Panc1 (cell line): ENCODE measurements at places on chromosomes 7 and 10. TPM values are rescaled to one million over a fixed set of nuclear protein-coding genes. Genes with fewer than 3 reads are reported as not detected.

DNA sequence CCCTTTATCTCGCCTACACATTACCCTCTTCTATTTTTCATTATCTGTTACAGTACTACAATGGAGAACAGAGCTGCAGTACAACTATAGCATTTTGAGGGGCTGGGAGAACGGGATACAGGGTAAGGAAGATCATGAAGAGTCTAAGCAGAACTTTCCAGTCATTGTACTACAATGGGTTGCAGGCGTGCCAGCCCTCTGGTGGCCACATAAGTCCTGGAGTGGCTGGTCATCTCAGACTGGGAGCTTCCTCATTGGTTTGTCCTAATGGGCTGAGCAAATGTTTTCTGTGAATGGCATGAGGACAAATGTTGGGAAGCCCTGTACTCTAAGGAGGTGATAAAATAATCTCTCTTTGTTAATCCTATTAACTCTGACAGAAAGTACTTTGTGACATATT is 33.0 kb downstream of the TMEM106B start:
- no peak for DNase-seq

GRCh38 chr10:65350611-65351010 is 1575.2 kb upstream of the LRRTM3 start:
- DNase-seq = no peak

- no peak for DNase-seq
Observed at GRCh38 chr7:153017223-153017622, 257.7 kb downstream of the ACTR3B start.

DNA sequence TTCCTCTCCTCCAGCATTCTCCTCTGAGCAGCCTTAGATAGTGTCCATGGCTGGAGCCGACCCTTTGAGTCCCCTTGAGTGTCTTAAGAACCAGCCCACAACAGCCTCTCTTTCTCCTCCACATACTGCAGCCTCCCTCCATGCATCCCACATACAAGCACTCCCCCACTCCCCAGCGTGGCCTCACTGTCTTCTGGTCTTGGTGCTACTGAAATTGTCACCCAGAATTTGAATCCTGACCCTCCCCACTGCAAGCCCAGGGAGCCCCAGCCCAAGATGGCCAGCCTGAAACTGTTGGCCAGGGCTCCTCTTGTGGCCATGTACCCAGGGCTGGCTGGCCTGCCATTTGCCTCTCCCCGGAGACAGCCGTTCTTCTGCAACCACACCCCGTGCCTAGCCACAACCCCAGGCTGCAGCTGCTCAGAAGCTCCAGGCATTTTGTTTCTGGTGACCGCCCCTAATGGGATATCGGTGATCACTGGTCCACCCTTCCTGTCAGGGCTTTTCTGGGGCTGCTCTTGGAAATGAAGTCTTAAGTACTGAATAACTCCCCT is 18.8 kb upstream of the SH2D4B start:
- DNase-seq = no peak

MYO1G gene
- 0.41 TPM for total RNA-seq

DNA sequence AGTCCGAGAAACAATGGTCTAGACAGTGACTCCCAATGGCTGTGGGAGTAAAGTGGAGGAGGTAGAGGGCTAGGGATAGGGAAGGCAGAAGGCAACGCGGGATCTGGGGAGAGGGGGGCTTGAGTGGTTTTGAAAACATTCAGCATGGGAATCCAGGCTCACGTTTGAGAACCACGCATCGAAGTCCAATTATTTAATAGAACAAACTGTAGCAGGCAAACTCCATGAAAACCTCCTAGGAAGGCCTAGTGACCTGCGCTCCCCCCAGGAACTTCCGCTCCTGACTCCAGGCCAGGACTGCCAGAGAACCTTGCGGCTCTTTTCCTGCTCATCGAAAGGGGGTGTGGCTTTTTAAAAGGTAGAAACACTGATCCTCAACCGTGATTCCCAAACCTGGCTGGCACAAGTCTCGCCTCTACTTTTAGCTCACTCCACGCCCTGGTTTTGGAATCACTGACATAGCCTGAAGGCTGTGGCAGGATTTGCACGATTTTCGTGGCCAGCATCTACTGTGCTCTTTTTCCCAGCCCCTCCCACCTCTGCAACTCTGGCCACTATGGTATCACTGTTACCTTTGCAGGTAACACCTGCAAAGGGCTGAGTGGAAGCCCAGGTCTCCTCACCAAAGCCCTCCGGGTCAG is 43.4 kb downstream of the MYOF start:
- DNase-seq = no peak

GRM3 gene
- total RNA-seq = not detected

GRCh38 chr10:555281-555680 is 134.2 kb downstream of the DIP2C start:
- DNase-seq = no peak

DNA sequence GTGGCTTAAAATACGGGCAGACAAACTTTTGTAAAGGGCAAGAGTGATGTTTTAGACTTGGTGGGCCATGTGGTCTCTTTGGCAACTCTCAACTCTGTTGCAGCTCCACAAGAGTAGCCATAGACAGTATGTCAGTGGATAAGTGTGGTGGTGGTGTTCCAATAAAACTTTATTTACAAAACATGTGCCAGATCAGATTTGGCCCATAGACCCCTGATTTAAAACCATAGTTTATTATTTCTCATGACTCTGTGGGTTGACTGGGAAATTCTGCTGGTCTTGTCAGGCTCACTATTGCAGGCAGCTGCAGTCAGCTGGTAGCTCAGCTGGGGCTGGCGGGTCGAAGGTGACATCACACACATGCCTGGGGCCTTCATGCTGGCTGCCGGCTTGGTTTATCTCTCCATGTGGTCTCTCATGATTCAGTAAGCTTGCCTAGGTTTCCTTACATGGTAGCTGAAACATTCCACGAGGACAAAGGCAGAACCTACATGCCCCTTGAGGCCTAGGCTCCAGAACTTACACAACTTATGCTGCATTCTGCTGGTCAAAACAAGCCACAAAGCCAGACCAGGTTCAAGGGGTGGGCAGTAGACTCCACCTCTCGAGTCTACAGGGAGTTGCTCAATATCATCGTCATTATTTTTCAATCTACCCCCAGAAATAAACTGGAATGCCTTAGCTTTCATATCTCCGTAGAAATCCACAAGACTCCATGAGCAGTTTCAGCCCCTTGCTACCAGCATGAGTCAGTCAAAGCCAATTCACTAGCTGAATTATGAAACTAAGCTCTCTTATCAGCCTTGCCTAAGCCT is 245.7 kb downstream of the WDR11 start:
- no peak for DNase-seq
